Central memory CD4-positive, alpha-beta T cell (primary cell): ENCODE measurements at places on chromosomes 3 and 15.

GRCh38 chr3:169240786-169241486, 422.6 kb downstream of the MECOM start:
- DNase-seq: no peak

DNA sequence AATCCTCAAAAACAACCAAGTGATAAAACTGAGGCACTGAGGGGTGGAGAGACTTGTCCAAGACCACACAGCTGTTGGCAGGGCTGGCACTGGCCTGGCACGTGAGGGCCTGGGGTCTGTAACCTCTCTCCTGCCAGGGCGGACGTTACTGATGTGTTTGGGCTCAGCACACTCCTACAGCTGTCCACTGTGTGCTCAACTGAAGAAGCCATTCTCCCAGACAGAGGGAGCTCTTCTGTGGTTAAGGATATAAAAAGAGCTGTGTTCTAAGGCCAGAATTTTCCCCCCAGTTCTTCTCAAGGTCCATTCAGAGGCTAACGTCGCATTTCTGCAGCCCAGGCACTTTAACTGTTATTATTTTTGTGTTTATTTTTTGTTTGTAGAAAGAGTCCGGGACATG, 429.0 kb upstream of the ATP11B start:
- no peak for DNase-seq

- no peak for DNase-seq
Observed at GRCh38 chr3:13501958-13502790, 22.1 kb downstream of the HDAC11 start.

GRCh38 chr3:151940481-151940880, 67.0 kb downstream of the SUCNR1 start:
- DNase-seq: no peak

GRCh38 chr15:61184431-61184830, 44.7 kb downstream of the RORA start:
- DNase-seq: no peak

- DNase-seq: no peak
Observed at GRCh38 chr15:61051569-61052031, 177.5 kb downstream of the RORA start.

DNA sequence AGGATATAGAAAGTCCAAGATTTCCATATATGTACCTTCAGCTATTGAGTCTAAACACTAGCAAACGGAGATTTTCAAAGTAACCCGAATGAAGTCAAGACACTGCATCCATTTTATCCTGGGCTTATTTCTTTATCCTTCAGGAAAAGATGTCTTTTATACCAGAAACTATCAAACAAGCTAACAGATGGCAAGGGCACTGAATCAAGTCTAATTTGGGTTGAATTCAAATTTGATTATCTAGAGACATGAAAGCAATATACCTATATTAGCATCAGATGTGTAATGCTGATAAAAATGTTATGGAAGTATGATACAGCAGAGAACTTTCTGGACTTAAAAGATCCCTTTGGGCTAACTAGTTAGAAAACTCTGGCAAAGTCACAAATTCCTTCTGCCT, 138.3 kb upstream of the TSPAN3 start:
- no peak for DNase-seq

DNA sequence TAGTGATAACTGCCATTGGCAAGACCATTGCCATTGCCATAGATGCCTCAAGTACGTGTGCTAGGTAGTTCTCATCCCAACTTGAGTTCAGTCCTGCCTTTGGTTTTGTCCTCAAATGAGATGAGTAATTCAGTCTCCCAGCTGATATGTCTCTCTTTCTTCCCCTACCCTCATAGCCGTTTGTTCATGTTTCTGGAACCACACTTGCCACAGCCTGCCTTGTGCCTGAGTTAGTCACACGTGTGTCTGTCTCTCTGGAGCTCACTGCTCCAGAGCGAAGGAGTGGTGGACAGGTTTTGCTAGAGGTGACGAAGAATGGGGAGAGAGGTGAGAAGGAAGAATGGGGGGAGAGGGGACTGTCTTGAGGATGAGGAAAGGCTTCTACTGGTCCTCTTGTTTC, 88.0 kb upstream of the IGF1R start:
- DNase-seq: no peak

GRCh38 chr3:112958811-112959560, 15.9 kb downstream of the CD200R1 start:
- DNase-seq: no peak

GRCh38 chr3:159844801-159845261, 143.8 kb upstream of the IL12A start:
- DNase-seq: no peak

- DNase-seq: no peak
Observed at GRCh38 chr3:30673425-30674341, 67.3 kb downstream of the TGFBR2 start.

DNA sequence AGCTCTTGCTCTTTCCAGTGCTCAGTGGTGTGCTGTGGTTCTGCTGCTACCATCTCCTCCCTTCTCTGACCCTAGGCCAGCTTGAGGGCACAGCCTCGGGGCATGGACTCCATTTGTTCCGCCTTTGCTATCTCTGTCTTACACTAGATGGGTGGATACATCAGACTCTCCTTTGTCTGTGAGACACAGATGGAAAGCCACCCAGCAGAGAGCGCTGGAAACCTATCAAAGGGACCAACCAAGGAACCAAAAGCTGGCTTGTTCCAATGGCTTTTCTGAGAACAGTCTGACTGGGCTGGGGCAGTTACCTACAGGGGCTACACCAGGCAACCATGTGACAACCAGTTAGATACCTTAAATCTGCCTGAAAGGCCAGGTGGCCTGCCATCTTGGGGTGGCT, 63.8 kb downstream of the NPTN start:
- no peak for DNase-seq

GRCh38 chr3:131480116-131480515, 22.7 kb downstream of the MRPL3 start:
- no peak for DNase-seq

- no peak for DNase-seq
Observed at GRCh38 chr15:67521783-67522568, 1.0 kb downstream of the C15orf61 start.

GRCh38 chr3:37502621-37503020, 328.2 kb upstream of the LRRFIP2 start:
- DNase-seq: no peak

DNA sequence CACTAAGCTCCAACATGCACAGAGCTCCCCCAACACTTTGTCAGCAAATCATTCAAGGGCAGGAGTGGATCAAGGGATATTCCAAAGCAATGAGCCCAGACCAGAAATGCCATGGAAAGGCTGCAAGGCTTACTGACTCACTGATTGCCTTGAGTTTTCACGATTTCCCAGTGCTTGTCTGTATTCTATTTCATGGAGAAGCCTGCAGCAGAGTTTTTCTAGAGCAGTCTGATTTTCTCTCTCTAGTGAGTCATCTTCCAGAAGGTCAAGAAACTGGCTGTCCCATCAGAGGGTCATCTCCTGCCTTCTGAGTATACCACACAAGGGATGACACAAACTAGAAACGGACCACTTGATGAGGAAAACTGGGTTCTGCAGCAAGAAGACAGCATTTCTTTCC, 16.5 kb downstream of the LMCD1 start:
- DNase-seq: no peak

DNA sequence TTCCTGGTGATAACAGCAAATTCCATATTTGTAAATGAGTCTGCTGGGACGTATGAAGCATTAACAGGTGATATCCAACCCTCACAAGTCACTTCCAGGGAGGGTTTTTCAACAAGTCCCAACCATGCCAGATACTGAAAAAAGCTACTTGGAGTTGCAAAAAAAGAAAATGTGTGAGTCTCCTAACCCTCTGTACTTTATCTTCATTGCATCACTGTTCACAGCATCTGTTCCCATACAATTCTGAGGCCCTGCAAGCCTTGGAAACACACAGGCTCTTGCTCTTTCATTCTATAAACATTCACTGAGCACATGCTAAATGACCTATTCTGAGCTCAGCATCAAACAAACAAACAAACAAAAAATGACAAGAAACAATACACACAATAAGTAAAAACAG, 120.8 kb downstream of the RFTN1 start:
- DNase-seq: no peak

DNA sequence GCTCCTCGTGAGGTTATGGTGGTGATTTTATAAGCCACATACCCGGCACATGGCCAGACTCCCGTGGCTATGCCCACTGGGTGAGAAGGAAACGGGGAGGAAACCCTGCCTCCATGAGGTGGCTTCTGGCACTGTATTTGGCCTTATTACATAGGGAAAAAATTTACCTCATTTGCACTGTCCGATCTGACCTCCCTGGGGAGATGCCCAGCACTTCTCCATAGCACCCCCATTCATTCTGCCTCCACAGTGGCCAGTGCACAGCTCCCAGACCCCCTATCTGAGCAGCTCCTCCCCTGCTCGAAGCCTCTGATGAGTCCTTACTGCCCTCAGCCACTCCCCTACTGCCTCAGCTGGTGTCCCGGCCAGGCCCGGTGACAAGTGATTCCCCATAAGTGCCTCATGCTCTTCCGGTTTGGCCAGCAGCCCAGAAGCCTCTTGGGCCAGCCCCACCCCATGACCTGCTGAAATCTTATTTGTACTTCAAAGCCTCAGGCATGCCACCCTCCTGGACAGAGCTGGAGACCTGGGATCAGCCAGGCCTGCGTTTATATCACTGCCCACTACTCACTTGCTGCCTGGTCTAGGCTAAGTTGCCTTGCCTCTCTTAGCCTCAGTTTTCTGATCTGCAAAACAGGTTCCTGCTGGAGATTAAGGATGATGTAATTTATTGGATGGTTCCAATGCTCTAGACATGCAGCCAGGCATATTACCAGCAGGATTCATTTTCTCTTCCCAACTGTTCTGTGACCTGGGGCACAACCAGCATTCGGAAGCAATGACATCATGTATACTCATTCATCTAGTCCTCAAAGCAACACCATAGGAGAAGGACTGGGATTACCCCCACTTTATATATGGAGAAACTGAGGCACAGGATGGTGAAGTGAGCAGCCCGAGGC, 30.6 kb upstream of the SLC6A6 start:
- DNase-seq: no peak

- DNase-seq: no peak
Observed at GRCh38 chr3:185070491-185071286, 82.2 kb downstream of the C3orf70 start.

DNA sequence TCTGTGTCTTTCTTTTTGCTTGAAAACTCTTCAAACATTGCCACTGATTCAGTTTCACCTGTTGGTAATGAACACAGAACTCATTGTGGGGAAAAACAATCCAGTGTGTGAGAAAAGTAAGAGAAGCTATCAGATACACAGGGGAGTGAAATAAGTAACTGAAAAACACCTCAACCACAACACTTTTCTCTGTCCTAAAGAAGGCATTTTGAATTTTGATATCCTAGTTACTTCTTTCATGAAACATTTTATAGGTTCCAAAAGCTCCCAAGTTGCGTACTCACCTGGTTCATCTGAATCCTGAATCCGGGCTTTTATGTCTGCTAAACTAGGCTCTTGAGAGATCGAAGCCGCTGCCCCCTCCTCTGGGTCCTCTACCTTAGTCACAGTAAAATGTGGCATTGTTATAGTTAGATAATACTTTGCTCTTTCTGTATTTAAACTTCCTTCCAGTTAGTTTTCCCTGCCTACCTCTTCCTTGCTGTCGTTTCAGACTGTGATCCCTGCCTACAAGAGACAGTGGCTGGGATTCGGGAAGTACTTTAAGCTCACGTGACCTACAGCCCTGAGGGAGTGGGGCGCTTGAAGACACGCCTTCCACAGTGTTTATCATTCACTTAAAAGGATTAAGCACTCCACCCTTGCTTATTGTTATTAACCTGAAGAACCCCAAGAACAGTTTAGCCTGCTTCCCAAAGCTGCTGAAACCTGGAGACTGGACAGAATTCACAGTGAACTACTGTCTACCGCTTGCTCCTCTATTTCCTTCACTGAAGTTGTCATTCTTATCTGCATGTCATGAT, 19.1 kb downstream of the SLC12A6 start:
- DNase-seq: peak; percentile 21
